ENCODE measurements at places on chromosomes 13 and 19. TPM values are rescaled to one million over a fixed set of nuclear protein-coding genes. Genes with fewer than 3 reads are reported as not detected.
A peak's percentile ranks its signal among the peaks of the same experiment; 100 is the strongest.

- no peak for DNase-seq
Measured at GRCh38 chr19:46571495-46571894, 29.6 kb upstream of the CALM3 start.

MAB21L1 gene
- total RNA-seq, result 0.83 TPM

DNA sequence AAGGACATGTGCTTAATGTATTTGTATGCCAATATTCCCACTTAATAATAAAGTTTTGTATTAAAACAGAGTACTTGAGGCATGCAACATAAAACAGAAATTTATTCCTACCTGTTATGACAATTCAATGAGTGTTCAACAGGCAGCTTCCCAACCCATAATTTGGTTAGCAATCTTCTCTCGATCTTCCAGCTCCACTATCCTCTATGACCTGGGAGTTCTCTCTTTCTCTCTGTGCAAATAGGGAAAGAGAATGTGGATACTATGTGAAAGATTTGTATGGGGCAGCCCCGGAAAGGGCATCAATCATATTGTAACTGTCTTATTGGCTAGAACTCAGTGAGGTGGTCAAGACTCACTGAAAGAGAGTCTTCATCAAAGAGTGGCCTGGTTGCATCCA, 644.9 kb upstream of the PCDH20 start:
- no peak for DNase-seq

URAD gene
- total RNA-seq, result not detected

- DNase-seq, result peak; percentile 100
Measured at GRCh38 chr19:35745328-35746086, at the start of the genes PSENEN and U2AF1L4. PSENEN (plus strand) TSS chr19:35745651; CDS start chr19:35745931, 280 bp downstream. U2AF1L4 (minus strand) TSS chr19:35745418; CDS start chr19:35745391, 27 bp downstream.

LYPD5 gene
- total RNA-seq, result under 0.01 TPM

DMPK gene
- 7.9 TPM for total RNA-seq

GRCh38 chr13:96527497-96527896, 437.6 kb downstream of the HS6ST3 start:
- DNase-seq, result no peak

DNA sequence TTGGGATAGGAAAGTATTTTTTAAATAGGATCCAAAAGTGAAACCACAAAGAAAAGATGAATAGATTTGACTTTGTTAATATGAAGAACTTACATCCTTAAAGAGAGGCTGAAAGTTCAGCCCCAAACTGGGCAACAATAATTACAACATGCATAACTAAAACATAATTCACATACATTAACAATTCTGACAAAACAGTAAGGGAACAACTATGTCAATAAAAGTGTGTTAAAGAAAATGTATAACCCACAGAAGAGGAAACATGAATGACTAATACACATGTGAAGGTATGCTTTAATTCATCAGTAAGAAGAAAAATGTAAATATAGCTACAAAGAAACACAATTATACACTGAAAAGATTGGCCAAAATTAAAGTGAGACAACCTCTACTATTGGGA, 1597.6 kb upstream of the MIR17HG start:
- DNase-seq, result no peak

TMEM238 gene
- total RNA-seq, result not detected

DNA sequence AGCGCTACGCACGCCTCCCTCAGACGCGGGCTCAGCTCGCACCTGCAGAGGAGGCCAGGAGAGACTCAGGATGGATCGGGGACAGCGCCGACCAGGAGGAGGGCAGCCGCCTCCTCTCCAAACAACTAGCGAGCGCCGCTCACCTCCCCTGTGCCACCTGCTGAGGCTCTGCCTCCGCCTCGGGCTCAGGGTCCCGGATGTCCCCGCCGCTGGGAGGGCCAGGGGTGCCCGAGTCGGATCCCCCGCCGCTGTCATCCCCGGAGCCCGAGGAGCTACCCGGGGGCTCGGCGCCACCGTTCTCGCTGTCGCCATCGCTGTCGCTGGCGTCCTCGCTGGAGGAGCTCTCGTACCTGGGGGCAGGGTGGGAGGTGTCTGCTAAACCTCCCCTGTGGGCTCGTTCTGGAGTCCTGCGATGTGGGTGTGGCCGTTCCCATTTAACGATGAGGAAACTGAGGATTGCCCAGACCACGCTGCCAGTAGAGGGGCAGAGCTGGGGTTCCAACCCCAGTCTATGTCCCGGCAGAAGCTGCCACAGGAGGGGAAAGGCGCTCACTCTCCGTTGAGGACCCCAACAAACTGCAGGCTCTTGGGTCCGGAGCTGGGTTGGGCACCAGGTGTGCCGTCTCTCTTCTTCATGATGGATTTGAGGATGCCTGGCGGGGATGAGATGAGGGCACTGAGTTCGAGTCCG, 9.2 kb downstream of the KANK3 start:
- no peak for DNase-seq

- DNase-seq, result no peak
Measured at GRCh38 chr13:113584870-113585671, 518 bp downstream of the TFDP1 start.

IZUMO4 gene
- 0.56 TPM for total RNA-seq

DNA sequence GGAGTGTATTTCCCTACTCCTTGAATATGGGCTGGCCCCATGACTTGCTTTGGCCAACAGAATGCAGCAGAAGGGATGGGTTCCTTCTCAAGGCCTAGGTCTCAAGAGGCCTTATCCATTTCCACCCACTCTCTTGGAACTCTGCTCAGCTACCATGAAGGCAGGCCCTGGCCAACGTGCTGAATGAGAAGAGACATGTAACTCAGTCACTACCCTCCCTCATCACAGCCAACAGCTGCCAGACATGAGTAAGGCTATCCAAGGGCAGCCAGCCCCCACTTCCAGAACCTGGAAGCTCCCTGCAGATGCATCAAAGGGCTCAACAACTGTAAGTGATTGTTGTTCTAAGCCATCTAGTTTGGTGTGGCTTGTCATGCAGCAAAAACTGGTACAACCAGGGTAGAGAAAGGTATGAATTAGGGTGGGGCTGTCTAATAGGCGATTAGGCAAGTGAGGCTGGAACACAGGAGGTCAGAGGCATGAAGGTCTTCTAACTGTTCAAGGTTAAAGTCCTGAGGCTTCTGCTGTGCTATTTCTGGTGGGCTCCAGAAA, 1.4 kb upstream of the RASL11A start:
- peak; percentile 28 for DNase-seq

CGB2 gene
- total RNA-seq, result not detected

DNA sequence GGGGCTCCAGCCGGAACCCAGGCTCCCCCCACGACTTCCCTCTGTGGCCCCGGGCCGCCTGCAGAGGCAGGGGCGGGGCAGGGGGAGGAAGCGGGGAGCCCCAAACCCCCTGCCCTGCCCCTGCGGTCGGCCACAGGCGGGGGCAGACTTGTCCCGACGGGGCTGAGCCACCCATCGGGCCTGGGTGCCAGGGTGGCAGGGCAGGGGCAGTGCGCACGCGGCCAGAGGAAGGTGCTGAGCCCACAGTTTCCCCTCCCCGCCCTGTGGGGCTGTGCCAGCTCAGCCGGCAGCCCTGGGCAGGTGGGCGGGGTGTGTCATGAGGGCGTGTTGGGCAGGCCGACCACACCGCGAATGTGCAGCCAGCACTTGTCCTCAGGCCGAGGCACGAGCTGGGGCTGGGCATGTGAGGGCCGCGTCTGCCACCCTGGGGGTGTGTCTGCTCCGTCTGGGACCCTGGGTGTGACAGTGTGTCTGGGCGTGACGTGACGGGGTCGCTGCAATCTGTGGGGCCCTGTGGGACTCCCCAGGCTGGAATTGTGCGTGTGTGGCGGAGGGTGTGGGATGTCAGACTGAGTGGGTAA, 17.7 kb downstream of the CCDC97 start:
- DNase-seq, result peak; percentile 49

TEX101 gene
- total RNA-seq, result not detected

DNA sequence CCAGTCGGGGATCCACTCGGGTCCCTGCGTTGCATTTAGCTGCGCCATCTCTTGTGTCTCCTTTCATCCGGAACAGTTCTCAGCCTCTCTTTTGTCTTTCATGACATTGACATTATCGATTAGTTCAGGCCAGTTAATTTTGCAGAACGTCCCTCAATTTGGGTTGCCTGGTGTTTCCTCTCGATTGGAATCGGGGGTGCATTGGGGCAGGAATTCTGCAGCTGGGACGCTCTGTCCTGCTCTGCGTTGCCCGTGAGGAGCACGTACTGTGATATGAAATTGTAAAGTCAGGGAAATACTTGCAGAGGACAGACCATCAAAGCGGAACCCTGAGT, 22.4 kb downstream of the MARK4 start:
- DNase-seq, result no peak

SLC6A16 gene
- total RNA-seq, result under 0.01 TPM

ZNF112 gene
- total RNA-seq, result 10.3 TPM

ICAM5 gene
- 3.0 TPM for total RNA-seq

GRCh38 chr13:73385848-73386247, 327.0 kb downstream of the KLF5 start:
- no peak for DNase-seq

MBD3L3 gene
- not detected for total RNA-seq

GRCh38 chr13:59413126-59413525, 750.6 kb downstream of the DIAPH3 start:
- no peak for DNase-seq

ADM5 gene
- 0.18 TPM for total RNA-seq

NALCN gene
- total RNA-seq, result 5.6 TPM

DNA sequence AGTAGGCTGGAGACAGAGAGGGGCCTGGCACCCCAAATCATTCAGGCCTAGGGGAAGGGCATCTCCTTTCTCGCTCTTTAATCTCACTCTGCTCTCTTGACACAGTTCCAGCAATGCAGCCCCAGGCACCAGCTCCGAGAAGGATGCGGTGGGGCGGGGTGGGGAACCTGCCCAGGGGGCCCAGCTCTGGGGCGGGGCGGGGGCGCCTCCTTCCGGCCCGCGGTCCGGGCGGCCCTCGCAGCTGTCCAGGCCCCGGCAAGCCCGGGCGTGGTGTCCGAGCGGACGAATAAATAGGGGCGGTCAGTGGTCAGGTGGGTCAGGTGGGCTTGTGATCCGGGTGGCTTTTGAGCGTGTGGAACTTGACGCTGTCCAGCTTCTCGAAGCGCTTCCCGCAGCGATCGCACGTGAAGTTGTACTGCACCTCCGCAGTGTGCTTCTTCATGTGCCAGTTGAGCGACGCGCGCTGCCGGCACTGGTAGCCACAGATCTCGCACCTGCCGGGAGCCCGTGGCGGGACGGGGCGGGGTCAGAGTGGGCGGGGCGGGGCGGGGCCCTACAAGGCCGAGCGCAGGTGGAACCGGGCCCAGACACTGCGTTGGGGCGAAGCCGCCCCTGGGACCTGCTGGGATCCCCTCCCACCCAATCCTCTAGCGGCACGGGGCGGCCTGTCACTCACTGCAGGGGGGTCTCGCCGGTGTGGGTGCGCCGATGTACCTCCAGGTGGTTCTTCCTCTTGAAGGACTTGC, 2.7 kb upstream of the ELAVL3 start:
- DNase-seq, result no peak

DNA sequence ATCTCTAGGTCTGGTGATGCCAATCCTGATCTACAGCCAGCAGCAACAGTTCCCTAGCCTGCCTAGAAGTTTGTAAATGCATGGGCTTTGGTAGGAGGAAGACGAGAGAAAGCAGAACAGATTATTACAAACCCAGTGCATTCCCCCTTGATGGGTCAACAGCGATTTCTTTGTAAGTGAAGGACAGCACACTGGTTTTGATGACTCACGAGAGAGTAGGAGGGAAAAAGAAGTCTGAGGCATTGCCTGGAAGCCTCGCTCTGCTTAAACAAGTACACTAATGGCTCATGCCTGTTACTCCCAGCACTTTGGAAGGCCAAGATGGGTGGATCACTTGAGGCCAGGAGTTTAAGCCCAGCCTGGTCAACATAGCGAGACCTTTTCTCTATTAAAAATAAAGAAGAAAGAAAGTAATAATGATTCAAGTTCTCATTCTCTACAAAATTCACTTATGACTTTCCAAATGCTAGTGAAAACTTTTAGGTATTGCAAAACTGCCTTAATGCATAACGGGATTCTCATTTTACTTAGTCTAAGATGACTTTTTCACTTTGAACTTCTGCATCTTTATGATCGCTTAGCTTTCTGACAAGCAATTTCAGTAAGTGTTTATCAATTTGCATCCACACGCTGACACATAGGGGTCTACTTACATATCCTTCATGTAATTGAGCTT, 47.7 kb upstream of the USPL1 start:
- DNase-seq, result peak; percentile 99

DNA sequence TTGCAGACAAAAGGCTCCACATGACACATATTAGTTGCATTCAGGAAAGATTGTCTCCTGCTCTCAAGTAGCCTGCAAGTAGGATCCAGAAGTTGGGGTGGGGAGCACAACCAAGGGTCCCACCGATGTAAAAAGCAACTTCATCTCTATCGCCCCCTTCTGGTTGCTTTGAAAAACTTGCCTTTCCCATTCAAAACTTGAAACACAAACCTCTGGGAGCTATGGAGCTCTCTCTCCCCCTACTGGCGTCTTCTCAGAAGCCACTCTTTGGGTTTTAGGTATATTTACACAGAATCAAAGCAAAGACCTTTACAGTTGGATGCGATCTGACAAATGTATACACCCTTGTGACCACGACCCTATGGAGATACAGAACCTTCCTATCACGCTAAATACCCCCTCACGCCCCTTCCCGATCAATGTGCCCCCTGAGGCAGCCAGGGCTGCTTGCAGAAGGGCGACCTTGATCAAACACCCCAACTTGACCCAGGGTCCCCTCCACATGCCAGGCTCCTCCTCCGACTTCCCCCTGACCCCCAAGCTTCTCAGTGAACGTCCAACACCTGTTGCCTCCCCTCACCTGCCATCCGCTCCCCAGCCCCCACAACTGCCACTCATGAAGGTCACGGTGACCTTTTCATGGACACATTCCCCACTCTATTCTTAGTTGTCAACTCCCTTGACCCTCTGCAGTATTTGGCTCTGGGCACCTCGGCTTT, 10.1 kb downstream of the NOSIP start:
- DNase-seq, result peak; percentile 84

- DNase-seq, result peak; percentile 16
Measured at GRCh38 chr13:41577436-41577835, 120.1 kb downstream of the RGCC start.

- no peak for DNase-seq
Measured at GRCh38 chr13:67642657-67643056, 412.5 kb upstream of the PCDH9 start.

DNA sequence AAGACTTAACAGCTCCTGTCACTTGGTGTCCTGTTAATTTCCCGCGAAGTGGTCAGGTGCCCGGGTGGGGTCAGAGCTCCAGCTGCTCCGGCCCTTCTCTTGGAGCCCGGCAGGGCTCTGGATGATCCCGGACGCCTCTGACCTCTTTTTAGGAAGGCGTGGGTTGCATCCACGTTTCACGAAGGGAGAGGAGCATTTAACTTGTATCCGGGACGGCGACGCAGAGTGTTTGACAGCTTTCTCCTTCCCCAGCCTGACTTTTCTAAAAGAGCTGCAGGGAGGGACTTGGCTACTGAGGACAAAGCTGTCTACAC, 656 bp downstream of the ZNF155 start:
- DNase-seq, result no peak

- peak; percentile 61 for DNase-seq
Measured at GRCh38 chr13:76965759-76966421, 17.6 kb downstream of the ACOD1 start.

DNA sequence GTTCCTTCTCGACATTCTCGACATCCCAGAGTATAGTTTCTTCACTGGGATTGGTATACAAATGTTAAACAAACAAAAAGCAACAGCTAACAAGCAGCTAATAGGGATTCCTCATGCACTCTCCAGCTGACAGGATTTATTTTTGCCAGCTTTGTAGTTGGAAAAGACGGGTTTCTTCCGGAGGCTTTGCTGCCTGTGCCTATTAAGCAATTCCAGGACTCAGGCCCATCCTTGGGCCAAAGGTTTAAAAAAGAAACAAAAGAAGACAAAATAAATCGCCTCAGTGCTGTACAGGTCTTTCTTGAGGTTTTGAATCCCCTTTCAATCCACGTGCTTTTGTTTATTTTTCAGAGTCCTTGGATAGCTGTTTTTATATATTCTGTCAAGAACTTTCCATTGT, 1414.5 kb upstream of the PCDH9 start:
- no peak for DNase-seq

- no peak for DNase-seq
Measured at GRCh38 chr13:98568918-98569317, 8.0 kb downstream of the STK24 start.

Measured in IMR-90 (cell line).